ENCODE measurements at places on chromosomes 2 and 18.

- no peak for DNase-seq
These were observed 108.9 kb upstream of the MAP4K3 start for GRCh38 chr2:39545957-39546356.

- no peak for DNase-seq
These were observed 638.0 kb upstream of the ZEB2 start for GRCh38 chr2:145157741-145158591.

- DNase-seq = peak; percentile 76
These were observed 62.1 kb upstream of the MAPRE2 start for GRCh38 chr18:34978953-34979608.

DNA sequence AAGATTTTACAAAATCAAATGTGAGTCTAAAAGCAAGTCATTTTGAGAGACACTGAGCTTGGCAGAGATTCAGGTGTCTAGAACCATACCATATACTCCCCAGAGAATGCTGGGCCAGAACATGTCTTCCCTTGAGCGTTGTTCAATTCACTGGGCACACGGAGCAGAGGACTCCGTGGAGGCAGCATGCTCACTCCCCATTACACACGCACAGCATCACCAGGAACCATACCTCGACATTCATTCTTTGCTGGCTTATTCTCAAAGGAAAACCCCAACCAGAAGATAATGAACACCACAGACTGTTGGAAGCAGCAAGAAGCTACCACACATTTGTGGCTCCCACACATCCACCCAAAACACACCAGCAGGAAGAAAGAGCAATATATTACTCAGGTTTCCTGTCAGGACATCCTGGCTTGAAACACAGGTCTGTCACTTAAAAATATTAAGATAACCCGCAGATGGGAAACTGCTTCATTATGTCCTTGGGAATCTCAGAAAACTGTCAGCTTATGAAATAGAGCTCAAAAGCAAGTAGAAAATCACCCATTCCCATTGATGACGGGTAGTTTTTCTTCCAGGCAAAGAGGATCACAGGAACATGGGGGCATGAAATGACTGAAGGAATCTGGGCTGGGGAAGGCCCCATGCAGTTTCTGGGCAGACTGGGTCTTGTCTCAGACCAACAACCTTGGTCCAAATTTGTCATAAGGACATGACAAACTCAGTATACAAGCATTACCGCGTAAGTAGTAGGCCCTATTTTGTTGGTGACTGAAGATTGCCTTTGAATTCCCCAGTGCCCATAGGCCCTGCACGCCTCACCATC is 46.4 kb downstream of the PCBP1 start:
- DNase-seq = no peak

DNA sequence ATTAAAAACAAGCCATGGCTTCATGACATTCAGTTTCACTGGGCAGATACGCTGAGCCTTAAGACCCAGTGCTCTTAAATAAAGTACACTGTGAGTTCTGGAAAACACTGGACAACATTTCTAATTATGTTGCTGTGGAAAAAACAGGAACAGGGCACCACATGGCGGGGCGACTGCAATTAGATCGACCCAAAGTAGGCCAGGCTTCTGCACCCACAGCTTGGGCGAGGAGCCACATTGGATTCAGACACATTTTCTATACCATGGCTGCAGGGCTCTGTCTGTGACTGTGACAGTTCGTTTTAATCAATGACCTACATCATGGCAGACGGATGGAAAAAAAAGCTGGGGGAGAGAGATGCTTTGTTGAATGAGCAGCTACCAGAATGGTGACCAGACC is 227.2 kb upstream of the HS6ST1 start:
- DNase-seq = no peak
